Jurkat, Clone E6-1 (cell line): ENCODE measurements at places on chromosomes 4 and X.

DNA sequence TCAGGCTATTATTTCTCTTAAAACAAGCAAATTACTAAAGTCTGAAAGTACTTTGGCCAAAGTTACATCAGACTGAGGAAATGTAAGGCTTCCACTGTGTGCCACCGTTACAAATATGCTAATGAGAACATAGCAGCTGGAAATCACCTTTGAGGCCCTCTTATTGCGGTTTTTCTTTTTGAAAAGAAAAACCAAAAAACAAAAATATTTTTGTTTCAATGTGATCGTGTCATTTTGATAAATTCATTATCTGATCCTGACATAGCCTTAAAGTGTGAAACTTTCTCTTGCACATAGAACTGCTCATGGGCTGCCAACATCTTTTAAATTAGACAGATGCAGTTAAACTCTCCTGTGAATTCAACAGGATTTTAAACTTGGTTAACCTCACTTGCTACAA, 2.8 kb upstream of the TIFA start:
- DNase-seq: peak; percentile 60

GRCh38 chr4:123507376-123507775, 110.8 kb downstream of the SPRY1 start:
- DNase-seq: no peak

- no peak for DNase-seq
Observed at GRCh38 chr4:76905521-76905920, 7.6 kb upstream of the SOWAHB start.

DNA sequence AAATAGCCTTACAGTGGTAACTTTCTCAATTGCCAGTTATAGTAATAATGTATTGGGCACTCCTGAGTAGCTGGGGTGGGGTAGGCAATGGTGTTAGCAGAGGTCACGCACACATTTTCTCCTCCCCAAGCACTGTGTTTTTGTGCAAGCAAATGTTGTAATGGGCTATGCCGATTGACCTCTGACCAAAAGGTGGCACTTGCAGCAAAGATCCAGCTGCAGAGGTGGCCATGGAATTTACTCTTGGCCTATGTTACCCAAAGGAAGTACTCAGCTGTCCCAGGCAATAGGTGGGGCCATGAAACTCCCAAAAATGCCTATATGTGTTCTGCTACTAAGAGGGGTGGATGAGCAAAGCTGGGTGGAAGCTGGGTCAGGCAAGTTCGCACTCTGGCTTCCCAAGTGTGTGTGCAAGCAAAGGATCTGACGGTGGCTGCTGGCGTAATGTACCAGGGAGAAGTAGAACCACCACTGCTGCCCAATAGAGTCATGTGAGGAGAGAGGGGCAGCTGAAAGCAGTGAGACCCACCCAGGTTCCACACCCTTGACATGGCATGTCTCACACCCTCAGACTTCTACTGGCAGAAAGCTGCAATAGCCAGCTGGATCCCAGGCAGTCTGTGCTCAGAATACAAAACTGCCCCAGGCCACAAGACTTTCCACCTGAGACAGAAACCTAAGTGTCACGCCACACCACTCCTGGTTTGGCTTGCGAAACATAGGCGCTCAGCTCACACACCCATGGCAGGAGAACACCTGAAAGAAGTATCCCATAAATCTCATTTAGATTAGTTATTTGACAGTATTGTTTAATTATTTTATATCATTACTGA, 353.3 kb upstream of the EMCN start:
- DNase-seq: no peak

GRCh38 chr4:155675709-155676429, 9.2 kb downstream of the GUCY1A1 start:
- no peak for DNase-seq

DNA sequence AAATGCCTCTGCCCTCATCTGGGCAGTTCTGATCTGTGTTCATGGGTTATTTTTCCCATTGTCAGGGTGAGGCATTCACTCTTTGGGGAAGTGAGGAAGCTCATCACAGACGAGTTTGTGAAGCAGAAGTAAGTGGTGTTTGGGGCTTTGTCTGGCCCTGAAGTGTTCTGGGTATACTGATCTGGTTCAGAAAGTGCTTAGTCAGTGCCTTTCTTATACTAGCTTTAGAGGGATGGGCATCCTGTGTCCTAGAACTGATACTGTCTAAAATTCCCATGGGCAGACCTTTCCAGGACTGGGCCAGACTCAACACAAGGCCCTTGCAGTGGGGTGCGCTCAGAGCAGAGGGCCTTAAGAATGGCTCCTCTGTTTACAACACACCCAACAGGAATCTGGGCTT, 6.4 kb downstream of the TRO start:
- no peak for DNase-seq

- no peak for DNase-seq
Observed at GRCh38 chr4:7515390-7515902, 80.7 kb upstream of the PSAPL1 start.

- no peak for DNase-seq
Observed at GRCh38 chr4:25861951-25862410, 807 bp downstream of the SEL1L3 start.

DNA sequence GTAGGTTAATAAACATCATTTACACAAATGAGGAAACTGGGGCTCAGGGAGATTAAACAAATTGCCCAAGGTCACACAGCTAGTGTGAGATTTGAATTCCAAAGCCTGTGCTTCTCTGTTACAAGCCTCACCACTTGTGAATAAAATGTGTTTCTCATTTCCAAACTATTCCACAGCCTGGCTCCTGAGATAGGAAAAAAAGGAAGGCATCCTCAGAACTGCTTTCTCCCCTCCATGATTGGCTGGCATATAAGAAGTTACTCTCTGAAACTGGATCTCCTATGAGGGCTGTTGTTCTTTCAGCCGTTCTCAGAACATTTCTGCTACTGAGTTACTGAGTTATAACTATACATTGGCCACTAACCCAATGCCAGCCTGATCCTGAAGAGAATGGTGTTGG, 237.9 kb downstream of the MAML3 start:
- no peak for DNase-seq

DNA sequence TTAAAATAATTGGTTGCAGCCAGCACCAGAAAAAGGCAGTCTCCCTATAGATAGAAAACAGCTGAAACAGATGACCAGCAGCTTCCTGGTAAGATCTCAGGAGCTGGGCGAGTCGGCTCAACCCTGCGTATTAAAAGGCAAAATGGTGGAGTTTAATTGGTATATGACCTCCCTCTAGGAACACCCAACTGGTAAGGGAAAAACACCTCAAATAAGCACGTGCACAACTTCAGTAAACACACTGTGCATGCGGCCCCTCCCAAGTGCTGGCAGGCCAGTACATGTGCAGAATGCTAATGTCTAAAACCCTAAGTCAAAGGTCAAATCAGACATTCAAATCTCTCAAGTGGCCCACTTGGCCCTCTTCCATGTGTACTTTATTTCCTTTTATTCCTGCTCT, 103.2 kb upstream of the PDE5A start:
- DNase-seq: no peak

DNA sequence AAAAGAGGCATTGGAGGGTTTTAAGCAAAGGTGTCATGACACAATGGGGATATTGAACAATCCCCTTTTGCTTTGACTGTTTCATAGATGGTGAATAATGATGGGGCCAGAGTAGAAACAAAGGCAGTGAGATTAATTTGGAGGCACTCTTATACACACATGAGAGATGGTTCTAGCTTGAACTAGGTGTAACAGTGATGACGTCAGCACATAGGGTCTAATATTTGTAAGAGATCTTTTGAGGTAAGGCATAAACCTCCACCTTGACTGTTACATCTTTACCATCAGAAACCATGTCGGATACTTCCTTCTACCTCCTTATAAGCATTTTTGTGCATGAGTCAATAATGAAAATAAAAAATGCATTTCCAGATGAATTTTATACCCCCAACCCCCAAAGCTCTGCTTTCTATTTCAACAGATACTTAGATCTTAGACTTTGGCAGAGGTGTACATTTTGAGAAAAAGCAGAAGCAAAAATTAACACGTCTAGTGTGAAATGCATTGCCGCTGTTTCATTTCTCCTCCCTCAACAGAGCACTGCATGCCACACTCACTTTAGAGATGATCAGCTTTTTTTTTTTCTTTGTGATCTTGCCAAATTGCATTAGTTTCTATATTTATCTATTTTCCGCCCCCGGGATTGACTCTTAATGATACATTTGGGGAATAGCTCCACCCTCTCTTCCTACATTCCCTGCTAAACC, 87.2 kb downstream of the HS3ST1 start:
- no peak for DNase-seq

- no peak for DNase-seq
Observed at GRCh38 chr4:173185847-173186510, 17.4 kb downstream of the GALNT7 start.

- DNase-seq: peak; percentile 21
Observed at GRCh38 chr4:186946682-186947294, 223.1 kb upstream of the FAT1 start.

GRCh38 chr4:76381986-76382385, 39.0 kb downstream of the CCDC158 start:
- no peak for DNase-seq

- no peak for DNase-seq
Observed at GRCh38 chr4:3630598-3631543, 98.6 kb upstream of the LRPAP1 start.

GRCh38 chrX:103550415-103551051, 31.2 kb upstream of the RAB40A start:
- DNase-seq: no peak

- DNase-seq: no peak
Observed at GRCh38 chr4:98491899-98492559, 166.4 kb downstream of the TSPAN5 start.

GRCh38 chrX:154419688-154420401, 8.5 kb downstream of the TAFAZZIN start:
- no peak for DNase-seq

DNA sequence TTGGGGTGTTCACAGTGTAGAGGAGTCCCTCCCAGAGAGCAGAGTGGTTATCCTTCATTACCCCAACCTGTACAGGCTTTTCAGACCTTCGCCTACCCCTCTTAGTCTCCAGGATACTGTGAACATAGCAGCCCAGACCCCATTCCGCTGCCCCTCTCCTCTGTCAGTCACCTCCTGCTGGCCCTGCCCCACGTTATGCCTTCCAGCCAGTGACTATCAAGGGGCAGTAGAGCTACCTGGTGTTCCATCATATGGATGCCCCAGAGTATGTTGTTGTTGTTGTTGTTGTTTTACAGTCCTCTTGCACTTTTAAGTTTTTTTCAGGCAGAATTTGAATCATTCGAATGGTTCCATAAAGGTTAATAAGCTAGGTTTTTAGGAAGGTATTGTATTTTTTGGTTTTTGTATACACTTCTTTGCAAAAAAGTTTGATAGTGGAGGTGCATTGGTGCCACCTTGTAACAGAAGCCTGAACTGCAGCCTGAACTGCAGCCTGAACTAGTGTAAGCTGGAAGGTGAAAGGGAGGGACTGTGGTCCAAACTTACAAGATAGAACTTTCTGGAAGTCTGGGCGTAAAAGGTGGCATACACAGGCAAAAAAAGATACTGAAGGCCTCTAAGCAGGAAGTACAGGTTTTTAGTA, 101.4 kb upstream of the RAB40AL start:
- peak; percentile 3 for DNase-seq

GRCh38 chr4:52643785-52644244, 15.3 kb downstream of the USP46 start:
- no peak for DNase-seq

GRCh38 chrX:12704706-12705105, 86.5 kb upstream of the PRPS2 start:
- no peak for DNase-seq

GRCh38 chrX:49077941-49078340, 1.7 kb downstream of the WDR45 start:
- DNase-seq: no peak

DNA sequence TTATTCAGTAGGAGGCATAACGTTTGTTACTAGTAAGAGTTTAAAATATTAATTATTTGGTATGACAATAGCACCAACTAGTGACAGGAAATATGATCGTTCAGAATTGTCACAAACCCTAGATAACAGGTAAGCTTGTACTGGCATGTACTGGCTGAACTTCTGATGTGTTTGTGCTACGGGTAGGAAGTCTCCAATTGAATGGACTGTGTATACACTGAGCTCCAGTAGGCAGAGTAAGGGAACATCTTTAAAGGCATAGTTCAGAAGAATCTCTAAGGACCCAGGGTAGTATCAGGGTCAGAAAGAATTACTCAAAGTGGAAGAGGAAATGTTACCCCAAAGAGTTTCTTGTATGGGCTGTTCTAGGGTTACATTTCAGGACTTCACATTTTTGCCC, 230.4 kb downstream of the EDA2R start:
- peak; percentile 44 for DNase-seq

DNA sequence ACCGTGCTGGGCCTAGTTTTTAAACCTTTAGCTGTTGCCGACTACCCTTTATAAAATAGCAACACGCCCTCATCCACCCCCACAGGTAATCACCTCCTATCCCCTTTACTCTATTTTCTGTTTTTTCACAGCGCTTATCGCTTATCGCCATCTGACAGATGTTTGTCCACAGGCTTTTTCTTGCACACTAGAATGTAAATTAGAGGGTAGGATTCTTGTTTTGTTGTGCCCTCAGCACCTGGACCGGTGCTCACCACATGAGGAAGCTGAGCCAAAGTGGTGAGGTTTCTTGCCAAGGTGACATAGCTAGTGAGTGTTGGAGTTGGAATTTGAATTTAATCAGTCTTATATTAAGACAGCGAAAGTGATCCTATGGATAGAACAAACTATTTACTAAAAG, 2.9 kb upstream of the RBBP7 start:
- no peak for DNase-seq

- peak; percentile 46 for DNase-seq
Observed at GRCh38 chrX:23756165-23756564, 13.1 kb upstream of the ACOT9 start.

GRCh38 chr4:139955600-139955999, 198.4 kb downstream of the MAML3 start:
- no peak for DNase-seq

GRCh38 chr4:18850867-18851266, 829.3 kb upstream of the LCORL start:
- DNase-seq: no peak

- DNase-seq: no peak
Observed at GRCh38 chr4:47972181-47972580, 44.3 kb downstream of the CNGA1 start.

DNA sequence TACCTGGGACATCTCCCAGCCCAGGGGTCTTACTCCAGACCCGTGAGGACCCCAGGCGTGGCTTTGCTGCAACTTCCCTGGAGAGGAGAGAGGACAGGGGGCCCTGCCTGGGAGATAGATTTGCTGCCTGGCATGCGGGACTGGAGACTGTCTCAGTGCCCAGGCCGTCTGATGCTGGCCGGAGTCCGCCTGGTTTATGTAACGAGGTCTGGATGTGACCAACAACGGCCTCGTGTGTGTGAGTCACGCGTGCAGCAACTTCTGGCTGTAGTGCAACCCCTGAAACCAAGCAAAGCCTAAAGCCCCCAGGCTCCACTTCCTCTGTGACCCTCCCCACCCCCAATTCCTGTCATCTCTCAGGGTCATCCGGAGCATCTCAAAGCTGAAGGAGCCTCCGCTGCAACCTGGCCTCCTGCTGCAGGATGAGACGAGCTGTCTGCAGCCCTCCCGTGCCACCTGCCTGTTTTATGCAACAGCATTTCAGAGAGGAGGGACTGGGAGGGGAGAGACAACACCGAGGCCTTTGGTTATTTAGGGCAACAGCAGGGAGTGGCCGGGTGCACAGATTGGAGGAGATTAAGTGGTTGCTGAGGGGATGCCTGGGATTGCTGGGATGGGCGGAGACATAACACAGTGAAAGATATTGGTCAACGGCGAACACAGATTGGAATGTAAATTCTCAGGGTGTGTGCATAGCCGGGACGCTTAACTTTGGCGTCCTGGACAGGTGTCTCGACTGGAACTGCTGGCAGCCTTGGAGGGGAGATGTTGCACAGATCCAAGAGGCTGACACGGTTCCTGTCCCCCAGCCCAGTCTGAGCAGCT, 16.0 kb downstream of the XG start:
- DNase-seq: no peak
